ENCODE measurements at places on chromosomes 3 and 15. TPM values are rescaled to one million over a fixed set of nuclear protein-coding genes. Genes with fewer than 3 reads are reported as not detected.

- no peak for DNase-seq
Measured at GRCh38 chr3:43883729-43884396, 193.1 kb downstream of the ABHD5 start.

- DNase-seq: no peak
Measured at GRCh38 chr3:89314454-89315098, 207.2 kb downstream of the EPHA3 start.

GRCh38 chr15:88998980-88999713 lies 86.0 kb upstream of the MFGE8 start:
- no peak for DNase-seq

The GPR62 gene
- not detected for total RNA-seq

DNA sequence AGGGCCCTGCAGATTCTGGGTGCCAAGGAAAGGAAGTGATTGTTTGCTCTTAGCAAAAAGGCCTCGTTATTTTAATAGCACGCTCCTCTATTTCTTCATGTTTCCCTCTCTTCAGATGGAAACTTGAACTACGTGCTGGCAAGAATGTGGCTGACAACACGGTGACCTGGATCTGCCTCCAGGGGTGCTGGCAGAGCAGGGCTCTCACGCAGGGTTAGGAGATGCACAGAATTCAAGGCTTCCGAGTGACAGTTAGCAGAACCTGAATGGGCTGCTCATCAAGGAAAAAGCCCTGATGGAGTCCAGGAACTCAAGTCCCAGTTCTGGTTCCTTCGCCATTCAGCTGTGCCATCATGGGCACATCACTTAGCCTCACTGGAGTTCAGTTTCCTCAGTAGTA lies 22.7 kb downstream of the CYP19A1 start:
- no peak for DNase-seq

DNA sequence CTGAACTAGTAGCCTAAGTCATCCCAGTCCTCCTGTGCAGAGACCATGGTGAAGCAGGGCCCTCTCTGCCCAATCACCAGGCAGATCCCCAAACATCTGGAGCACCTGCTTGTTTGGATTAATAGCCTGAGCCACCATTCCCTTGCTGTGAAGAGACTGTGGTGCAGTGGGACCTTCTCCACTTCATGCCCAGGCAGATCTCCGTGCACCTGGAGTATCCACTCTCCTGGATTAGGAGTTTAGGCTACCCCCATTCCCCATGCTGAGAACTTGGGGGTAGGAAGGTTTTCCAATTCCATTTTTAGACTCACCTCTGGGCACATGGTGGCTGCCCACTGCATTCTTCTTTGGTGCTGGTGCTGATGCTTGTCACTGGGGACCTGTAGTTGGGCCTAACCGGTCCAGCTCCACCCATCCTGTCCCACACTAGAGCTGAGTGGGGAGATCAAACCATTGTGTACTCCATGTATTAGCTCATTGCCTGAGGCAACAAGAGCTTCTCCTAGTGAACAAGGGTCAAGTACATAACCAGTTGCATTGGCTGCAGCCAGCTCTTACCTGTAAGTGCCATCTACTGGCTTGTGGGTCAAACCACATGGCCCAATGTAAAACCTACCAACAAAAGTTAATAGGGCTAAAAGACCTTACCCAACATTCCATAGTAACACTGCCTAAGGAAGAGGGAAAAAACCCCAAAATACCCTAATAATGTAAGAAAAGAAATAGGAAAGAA lies 382.5 kb upstream of the CBLB start:
- no peak for DNase-seq

GRCh38 chr3:122331886-122332285 lies 6.8 kb downstream of the CSTA start:
- no peak for DNase-seq

DNA sequence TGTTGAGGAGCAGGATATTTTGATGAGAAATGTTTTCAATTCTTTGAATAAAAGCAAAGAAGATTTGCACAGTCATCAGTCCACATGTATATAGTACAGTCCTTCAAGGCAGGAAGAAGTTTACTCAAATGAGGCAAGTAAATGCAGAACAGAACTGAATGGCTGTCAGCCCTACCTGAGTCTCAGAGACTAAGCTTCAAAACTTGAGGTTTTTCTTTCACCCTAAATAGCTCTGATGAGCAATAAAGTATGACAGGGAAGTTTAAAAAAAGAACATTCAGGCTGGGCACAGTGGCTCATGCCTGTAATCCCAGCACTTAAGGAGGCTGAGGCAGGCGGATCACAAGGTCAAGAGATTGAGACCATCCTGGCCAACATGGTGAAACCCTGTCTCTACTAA lies 232.5 kb downstream of the SUCLG2 start:
- no peak for DNase-seq

DNA sequence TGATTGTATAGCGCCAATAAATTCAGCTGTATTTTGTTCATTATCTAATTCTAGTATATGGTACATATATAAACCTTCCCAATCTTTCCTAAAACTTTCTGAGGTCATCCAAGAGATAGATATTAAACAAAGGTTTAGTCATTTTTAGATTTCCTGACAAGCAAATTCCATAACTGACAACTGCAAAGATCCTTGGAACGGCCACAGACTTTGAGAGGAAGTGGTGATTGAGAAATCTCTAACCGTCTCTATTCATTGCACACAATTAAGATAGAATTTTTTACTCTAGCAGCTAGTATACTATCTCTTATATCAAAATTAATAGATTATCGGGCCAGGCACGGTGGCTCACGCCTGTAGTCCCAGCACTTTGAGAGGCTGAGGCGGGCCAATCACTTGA lies 4.7 kb downstream of the CSNK1G1 start:
- peak; percentile 63 for DNase-seq

The RTP4 gene
- 3.1 TPM for total RNA-seq

GRCh38 chr3:160684368-160684740 lies 7.4 kb downstream of the ARL14 start:
- DNase-seq: no peak

The PATL2 gene
- 0.09 TPM for total RNA-seq

DNA sequence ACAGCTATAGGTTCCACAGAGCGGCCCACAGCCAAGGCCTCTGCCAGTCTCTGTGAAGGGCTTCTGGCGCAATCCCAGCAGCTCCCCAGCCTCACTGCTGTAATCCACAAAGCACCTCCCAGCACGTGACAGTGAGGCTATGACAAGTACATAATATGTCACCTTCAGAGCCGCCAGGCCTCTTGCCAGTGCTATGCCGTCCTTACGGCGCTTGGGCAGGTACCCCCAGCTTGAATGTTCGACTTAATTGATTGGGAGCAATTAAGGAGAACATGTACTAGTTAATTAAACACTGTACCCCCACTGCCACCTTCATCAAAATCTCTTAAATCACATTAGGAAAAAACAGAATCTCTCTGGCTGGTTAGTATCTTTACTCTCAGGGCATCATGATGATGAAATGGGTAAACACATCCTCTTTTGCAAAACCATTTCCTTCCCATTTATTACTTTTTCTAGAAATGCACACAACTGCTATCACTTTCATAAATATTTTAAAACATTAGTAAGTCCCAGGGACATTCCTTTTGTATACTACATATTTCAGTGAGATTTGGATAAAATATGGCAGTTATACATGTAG lies 169.9 kb downstream of the XXYLT1 start:
- peak; percentile 39 for DNase-seq

The OXTR gene
- 5.3 TPM for total RNA-seq

- DNase-seq: no peak
Measured at GRCh38 chr3:152976239-152976638, 141.3 kb downstream of the P2RY1 start.

The TMEM108 gene
- total RNA-seq: 0.23 TPM

The LIPC gene
- total RNA-seq: 0.34 TPM

The PODXL2 gene
- total RNA-seq: 2.9 TPM

DNA sequence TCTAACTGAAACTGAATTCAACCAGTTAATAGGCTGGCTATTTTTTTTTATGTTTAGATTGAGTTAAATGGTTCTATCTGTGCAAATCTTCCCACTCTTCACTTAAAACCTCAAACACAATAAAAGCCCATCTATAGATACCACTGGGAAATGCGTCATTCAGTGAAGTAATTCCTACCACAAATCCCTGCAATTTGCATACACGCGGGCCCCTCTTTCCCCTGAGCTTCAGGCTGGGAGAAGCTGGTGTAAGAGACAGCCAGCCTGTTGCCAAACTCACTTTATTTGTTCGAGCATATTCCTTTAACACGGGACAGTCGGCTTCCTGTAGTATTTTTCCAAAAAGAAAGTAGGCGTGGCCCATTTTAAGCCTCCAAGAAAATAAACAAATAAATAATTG lies 26.0 kb upstream of the MCTP2 start:
- no peak for DNase-seq

- peak; percentile 73 for DNase-seq
Measured at GRCh38 chr15:90035095-90035839, 34.1 kb downstream of the ZNF710 start.

The EFHB gene
- not detected for total RNA-seq

DNA sequence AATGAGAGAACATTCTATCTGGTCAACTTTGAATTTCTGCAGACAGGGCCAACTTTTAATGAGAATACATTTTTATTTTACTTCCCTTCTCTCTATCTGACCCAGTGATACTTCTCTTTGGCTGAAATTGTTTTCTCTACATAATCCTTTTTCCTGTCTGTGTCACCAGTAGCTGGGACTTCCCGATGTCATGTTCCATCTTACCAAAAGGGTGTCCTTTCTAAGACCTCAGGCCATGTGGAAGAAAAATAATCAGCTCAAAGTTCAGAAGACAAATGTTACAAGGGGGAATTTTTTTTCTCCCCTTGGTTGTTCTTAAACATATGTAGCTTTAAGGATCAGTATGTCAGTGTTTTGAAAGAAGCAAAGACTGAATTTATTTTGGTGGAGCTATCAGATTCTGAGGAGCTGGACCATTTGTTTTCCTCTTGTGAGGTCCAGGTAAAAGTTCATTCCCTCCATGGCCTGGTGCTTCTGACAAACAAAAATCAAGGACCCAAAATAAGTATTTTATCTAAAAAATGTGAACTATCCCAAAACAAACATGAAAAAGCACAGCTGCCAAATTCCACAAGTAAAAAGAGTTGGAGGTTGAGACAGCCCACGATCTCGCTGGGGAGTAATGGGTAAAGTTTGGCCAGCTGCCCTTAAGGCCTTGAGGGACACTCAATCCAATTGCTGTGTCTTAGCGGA lies 859.4 kb upstream of the NR2F2 start:
- DNase-seq: peak; percentile 15

DNA sequence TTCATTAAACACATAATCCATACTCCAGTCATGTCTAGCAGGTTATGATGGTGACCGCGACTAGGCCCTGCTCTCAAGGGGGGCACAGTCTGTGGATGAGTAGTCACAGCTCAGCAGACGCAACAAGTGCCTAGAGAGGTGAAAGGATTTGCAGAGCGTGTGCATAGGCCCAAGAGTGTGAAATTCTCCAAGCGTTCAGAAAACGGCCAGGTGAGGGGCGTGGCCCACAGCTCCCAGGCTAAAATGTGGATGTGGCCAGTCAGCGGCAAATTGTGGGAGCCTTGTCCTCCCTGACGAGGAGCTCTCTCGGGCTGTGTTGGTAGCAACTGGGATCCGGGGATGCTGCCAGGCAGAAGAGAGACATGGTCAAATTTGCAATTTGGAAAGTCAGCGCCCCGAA lies 46.4 kb upstream of the TSEN2 start:
- no peak for DNase-seq

The CCDC33 gene
- total RNA-seq: 0.05 TPM

GRCh38 chr15:85010386-85011159 lies 28.9 kb downstream of the PDE8A start:
- peak; percentile 41 for DNase-seq

The EFCC1 gene
- total RNA-seq: 12.1 TPM

- DNase-seq: no peak
Measured at GRCh38 chr3:115857518-115858136, 234.3 kb downstream of the GAP43 start.

GRCh38 chr15:64337761-64338160 lies 18.2 kb downstream of the CSNK1G1 start:
- peak; percentile 85 for DNase-seq

The USP50 gene
- not detected for total RNA-seq

DNA sequence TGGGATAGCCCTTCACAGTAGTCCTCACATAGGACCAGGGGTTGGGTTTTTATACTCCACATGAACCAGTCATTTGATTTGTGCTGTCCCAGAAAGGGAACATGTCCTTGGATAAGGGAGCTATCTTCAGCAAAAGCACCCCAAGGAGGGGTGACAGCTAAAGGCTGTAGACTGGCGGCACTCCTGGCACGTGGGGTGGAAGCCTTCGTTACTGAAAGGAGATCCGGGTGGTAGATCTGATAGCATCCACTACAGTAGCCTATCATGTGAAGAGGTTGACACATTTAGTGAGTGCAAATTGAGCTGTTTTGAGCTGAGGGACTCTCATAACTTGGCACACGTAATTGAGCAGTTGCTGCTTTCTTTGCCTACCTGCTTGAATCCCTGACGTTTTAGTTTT lies 588.8 kb upstream of the GOLIM4 start:
- no peak for DNase-seq

The SPESP1 gene
- 4.6 TPM for total RNA-seq

The IGSF11 gene
- not detected for total RNA-seq

The C2CD4B gene
- 96.0 TPM for total RNA-seq

The ABI3BP gene
- total RNA-seq: 32.0 TPM

The BRPF1 gene
- 24.8 TPM for total RNA-seq

- DNase-seq: no peak
Measured at GRCh38 chr3:153343988-153344782, 182.2 kb downstream of the RAP2B start.

- DNase-seq: peak; percentile 58
Measured at GRCh38 chr3:152499791-152500385, 231.2 kb downstream of the MBNL1 start.

- DNase-seq: peak; percentile 88
Measured at GRCh38 chr3:15309662-15310335, 22.6 kb downstream of the SH3BP5 start.

GRCh38 chr15:85737061-85737460 lies 57.7 kb downstream of the KLHL25 start:
- DNase-seq: no peak

- DNase-seq: no peak
Measured at GRCh38 chr3:133734305-133734704, 11.9 kb upstream of the TF start.

Data from dermis blood vessel endothelial cell (primary cell).